ENCODE measurements at places on chromosomes 4 and X. TPM values are rescaled to one million over a fixed set of nuclear protein-coding genes. Genes with fewer than 3 reads are reported as not detected.

The DMRTC1B gene
- not detected for total RNA-seq

The HTR2C gene
- not detected for total RNA-seq

The UGT2B15 gene
- not detected for total RNA-seq

The PCSK1N gene
- total RNA-seq = 0.09 TPM

The SPANXN3 gene
- total RNA-seq = not detected

The PWWP3B gene
- total RNA-seq = under 0.01 TPM

The RTL9 gene
- total RNA-seq = under 0.01 TPM

The ASMT gene
- not detected for total RNA-seq
